ENCODE measurements at places on chromosomes 12 and 14. TPM values are rescaled to one million over a fixed set of nuclear protein-coding genes. Genes with fewer than 3 reads are reported as not detected.

DNA sequence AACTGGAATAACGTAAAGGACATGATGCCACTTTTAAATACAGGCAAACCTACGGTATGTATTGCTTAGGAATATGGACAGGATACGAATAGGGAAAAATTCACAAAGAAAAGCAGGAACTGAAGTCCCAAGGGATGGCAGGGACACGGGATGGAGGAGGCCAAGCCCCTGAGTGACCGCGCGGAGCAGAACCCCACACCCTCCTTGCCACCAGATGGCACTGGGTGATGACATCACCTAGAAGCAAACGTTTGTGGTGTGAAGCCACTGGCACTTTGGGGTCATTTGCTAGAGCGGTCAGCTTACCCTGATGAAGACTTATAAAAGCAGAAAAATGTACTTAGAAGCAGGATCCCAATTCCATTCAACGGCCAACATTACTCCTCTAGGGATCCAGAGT lies 9.4 kb downstream of the DHX37 start:
- DNase-seq, result no peak

DNA sequence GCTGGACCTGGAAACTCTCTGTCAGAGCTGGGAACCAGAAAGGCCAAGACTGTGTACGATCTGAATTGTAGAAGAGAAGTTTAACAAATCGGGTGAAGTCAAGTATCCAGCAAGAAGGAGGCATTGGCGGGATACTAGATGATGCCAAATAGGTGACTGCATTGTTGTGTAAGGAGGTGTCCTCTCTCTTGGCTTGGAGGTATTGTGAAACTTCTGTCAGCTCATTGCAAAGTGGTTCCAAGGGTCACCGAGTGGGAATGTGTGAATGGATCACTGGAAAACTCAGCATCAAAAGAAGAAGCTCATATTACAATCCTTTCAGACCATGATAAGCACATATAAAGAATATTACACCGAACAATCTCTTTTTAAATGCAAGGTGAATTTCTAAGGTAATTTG lies 11.7 kb downstream of the NAV3 start:
- DNase-seq, result no peak

DNA sequence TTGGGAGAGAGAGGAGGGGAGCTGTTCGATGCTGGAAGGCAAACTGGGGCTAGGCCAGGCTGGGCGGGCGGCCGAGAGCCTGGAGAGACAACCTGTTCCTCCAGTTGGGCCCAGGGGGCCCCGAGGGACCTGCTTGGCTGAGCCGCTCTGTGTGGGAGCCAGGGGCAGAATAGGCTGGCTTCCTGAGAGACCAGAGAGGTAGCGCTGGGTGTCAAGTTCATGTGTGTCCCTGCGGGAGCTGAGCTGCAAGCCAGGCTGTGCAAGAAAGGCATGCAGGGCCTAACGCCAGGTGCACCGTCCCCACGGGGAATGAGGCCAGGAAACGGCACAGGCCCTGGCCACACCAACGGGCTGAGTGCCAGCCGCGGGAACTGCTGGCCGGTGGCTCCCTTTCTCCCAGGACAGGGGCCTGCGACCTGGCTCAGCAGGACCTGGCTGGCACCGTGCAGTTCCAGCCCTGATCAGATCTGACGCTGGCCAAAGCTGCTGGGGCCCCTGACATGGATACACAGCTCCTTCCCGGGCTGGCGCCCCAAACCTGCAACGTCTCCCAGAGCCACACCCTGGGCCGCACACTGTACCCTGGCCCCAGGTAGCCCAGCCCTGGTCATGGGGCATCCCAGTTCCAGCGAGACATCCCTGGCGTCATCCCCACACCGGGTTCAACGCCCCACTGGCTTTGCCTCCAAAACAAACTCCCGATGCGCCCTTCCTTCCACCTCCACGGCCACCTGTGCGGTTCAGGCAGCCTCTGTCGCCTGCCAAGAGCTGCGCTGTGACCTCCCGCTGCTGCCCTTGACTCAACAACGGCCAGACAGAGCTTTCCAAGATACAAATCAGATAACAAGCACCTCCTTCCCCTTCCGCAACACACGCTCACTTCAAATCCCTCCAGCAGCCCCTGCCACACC lies 65.0 kb downstream of the RFLNA start:
- peak; percentile 62 for DNase-seq

DNA sequence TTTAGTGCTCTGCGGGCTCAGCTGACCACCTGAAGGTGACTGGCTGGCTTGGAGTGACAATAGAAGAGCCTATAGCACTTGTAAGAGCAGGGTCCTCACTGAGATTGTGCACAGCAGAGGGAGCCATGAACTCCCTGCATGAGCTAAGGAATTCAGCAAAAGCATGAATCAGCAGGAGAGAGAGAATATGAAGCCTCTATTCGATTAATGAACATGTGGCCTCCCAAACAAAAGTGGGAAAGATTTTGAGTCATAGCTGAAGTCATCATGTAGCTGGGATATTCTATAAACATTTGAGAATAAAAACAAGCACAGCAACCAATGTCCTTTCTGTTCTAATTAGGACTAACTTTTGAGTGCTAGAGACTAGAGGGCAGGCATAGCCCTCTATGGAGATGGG lies 626.6 kb downstream of the DIO2 start:
- DNase-seq, result no peak

- DNase-seq, result no peak
Observed at GRCh38 chr14:92926931-92927330, 4.0 kb downstream of the CHGA start.

DNA sequence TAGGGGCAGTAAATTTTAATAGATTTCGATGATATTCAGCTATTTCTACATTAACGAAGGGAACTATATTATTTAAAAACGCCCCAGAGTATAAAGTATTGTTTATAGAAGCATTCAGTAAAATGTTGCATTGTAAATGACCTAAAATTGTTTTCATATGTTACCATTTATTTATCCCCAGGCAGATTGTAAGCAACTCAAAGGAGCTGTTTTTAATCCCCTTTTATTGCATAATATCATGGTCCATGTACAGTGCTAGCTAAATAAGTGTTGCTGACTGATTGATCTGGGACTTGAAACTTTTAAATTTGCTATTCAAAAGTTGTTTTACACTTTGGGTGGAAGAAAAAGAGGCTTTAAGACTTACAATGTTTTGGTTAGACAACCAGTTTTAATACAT lies 199.0 kb upstream of the SLC38A2 start:
- no peak for DNase-seq

The TAS2R31 gene
- polyA plus RNA-seq, result not detected

The KRT77 gene
- not detected for polyA plus RNA-seq

The ASIC1 gene
- 0.99 TPM for polyA plus RNA-seq

The CLECL1 gene
- not detected for polyA plus RNA-seq

The RAP1B gene
- 102 TPM for polyA plus RNA-seq

The PRB2 gene
- not detected for polyA plus RNA-seq

All from kidney (tissue), 22 donors.